Liver (tissue), 10 donors: ENCODE measurements at places on chromosomes 2 and 18. TPM values are rescaled to one million over a fixed set of nuclear protein-coding genes. Genes with fewer than 3 reads are reported as not detected.

The KATNAL2 gene
- 0.42 TPM for total RNA-seq

The CDK5R2 gene
- total RNA-seq, result not detected

The RBMS1 gene
- total RNA-seq, result 23.5 TPM

DNA sequence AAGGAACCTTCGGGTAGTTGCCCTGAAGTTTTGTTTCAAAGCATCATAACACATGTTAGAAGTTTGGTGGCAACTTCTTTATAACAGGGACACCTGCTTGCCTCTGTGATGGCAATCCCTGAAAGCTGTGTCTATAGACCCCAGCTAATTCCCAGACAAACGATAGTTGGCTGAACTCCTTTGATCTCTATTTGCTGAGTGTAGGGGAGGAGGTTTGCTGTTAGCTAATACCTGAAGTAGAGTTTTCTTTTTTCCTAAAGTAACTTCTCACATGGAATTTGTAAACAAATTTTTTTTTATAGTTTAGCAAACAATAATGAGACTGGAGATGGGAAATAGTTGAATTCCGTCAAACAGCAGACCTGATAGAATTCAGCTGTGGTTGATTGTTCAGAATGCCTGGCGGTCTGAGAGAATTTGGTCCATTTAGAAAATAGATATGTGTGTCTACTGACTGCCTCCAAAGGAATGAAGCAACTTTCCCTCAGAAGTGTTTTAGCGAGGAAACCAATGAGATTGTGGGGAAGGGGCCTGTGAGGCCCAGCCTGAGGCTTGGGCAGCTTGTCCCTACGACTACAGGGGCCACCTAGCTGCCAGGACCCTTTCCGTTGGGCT is 123.5 kb upstream of the EPAS1 start:
- no peak for DNase-seq

- DNase-seq, result no peak
Observed at GRCh38 chr2:7588295-7588694, 671.1 kb downstream of the RNF144A start.

GRCh38 chr2:209451209-209451834 is 27.5 kb downstream of the MAP2 start:
- no peak for DNase-seq

DNA sequence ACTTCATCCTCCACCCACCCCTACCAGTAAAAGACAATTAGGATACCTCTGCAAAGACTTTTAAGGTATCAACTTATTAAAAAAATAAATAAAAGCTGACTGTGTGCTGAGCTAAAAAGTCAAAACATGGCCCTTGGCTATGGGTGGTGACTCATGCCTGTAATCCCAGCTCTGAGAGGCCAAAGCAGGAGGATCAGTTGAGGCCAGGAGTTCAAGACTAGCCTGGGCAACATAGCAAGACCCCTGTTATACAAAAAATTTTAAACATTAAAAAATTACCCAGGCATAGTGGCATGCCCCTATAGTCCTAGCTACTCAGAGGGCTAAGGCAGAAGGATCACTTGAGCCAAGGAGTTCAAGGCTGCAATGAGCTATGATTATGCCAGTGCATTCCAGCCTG is 297.4 kb upstream of the FBXO11 start:
- DNase-seq, result no peak

DNA sequence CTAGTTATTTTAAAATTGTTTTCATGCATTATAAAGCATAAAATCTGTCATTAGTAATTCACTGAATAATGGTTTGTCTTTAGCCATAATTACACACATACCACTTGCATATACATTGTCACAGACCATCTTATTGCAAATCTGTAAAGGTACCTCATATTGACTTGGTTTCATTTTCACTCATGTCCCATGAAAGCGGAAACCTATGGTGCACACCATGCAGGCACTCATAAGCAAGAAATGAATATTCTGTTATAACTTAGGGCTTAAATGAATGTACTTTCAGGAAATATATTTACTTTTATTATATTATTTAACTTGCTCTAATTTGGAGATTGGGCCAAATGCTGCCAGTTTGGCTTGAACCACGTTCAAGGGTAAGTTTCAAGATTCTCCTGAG is 29.2 kb upstream of the STK17B start:
- DNase-seq, result no peak

DNA sequence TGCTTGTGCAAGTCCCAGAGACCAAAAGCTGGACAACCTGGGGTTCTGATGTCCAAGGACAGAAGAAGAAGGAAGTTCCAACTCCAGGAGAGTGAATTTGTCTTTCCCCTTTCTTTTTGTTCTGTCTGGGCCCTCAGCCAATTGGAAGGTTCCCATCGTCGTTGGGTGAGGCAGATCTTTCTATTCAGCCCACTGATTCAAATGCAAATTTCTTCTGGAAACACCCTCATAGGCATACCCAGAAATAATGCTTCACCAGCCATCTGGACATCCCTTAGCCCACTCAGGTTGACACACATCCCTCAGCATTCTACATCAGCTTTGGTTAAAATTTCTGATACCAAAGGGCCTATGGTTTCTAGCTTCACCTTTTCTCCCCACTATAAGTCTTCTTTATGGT is 156.5 kb downstream of the SP3 start:
- no peak for DNase-seq

DNA sequence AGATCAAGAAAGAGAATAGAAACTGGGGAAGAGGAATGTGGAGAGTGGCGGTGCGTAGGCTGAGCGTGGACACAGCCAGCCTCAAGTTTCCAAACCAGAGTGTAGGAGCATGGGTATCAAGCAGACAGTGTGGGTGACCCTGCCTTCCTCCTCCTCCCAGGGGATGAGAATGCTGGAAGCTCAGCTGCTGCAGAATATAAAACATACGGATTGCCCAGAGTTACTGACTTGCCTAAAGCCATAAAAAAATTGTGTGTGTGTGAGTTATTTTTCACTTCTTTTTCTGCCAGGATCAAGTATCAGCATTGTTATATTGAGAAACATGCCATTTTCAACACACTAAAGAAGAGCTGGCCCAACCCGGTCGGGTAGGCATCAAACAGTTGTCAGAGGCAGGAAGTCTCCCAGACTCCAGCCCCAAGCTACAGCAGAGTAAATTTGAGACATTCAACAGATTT is 333.3 kb upstream of the ACVR2A start:
- no peak for DNase-seq

DNA sequence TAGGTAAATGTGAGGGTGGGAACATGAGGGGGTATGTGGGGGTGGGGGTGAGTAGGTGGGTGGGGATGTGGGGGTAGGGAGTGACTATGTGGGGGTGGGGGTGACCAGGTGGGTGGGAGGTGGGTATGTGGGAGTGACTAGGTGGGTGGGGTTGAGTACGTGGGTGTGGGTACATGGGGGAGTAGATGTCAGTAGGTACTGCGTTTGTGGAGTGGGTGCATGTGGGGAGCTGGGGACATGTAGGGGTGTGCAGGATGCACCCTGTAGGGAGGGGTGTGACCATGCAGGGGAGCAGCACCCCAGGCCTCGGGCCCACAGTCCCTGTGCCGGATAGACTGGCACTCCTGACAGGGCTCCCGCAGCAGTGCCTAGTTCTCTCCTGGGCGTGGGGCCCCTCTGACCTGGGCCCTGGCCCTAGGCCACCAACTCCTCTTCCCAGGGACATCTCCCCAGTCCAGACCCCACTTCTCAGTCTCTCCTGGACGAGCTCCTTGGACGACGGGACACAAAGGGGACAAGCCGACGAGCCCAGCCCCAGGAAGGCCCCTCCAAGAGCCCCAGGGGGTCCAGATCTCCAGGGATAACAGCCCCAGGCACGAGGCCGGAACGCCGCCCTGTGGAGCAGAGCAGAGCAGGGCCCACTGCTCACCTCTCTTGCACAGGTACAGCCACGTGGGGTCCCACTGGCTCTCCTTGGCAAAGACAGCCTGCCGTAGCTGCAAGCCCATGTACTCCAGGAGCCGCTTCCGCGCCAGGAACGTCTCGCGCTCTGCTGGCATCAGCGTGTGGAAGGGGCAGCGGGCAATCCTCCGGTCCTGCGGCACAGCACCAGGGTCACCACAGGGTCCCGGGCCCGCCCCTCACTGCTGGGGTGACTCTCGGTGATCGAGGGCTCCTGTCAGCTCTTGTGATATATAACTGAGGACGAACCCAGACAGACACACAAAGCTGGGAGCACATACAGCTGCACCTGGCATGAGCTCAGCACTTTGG is 58.2 kb downstream of the ANKMY1 start:
- peak; percentile 23 for DNase-seq

DNA sequence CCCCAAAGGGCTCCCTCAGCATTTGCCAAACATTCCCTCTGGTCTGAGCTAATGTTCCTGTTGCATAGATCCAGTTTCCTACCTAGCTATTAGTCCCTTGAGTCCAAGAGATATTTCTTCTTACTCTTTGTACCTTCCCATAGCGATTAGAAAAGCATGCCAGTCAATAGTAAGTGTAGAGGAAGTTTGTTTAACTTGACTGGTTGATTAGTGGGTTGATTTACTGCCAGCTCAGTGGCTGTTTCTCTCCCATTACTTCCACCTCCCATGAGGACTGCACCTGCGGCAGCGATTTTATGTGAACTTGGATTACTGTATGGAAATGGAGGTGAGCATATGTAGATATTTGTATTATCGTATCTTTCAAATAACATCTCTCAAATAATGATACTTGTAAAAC is 1748.4 kb upstream of the CELF4 start:
- no peak for DNase-seq

DNA sequence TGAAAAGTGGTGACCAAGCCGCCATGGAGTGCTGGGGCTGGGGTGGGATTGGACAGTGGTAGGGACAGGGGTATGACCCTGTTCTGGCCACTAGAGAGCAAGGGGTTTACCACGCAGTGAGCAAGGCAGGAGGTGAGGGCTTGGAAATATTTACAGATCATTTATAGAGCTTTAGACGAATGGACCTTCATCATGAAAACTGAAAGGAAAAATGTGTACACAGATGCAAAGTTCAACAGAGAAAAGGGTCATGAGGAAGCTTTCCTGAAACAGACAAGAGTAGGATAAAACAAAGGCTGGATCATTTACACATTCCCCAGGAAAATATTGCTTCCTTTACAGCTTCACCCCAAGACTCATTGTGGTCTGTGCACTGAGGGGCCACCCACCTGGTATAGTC is 130.5 kb upstream of the SMAD2 start:
- DNase-seq, result no peak
